ENCODE measurements at places on chromosomes 12 and 14.

DNA sequence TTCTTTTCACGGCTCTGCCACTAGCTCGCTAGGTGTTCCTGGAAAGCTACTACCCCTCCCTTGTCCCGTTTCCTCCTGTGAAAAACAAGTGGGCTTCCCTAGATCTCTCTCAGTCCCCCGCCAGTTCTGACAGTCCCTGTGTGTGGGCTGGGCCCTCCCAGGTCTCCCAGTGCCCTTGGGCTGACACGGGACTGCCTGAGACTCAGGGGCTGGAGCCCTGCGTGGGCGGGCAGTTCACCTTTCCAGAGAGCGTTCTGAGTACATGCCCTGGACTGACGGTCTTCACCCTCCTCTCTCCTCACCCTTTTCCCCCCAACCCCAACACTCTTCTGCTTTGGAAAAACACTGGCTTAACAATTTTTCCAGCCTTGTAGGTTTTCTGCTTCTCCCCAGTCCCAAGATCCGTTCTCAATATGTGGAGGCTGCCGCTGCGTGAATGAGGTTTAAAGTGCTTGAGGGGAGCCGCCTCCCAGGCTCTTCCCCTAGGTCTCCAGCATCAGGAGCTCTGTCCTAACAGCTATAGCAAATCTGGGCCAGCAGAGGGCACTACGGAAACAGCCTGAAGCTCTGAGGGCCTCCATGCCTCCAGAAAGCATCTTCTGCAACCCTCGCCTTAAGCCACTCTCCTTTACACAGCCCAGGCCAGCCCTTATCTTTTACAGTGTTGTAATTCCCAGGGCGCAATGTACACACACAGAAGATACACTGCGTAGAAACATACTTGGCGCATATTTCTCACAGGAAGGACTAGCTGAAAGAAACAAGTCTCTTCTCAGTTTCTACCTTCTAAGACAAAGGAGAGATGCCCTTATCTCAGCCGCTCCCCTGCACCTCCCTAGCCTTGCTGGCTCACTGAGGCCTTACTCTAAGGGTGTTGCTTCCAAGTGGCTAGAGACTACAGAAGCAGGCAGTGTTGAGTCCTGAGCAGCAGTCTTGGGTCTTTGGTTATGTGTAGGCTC, 10.4 kb upstream of the DCD start:
- no peak for DNase-seq

DNA sequence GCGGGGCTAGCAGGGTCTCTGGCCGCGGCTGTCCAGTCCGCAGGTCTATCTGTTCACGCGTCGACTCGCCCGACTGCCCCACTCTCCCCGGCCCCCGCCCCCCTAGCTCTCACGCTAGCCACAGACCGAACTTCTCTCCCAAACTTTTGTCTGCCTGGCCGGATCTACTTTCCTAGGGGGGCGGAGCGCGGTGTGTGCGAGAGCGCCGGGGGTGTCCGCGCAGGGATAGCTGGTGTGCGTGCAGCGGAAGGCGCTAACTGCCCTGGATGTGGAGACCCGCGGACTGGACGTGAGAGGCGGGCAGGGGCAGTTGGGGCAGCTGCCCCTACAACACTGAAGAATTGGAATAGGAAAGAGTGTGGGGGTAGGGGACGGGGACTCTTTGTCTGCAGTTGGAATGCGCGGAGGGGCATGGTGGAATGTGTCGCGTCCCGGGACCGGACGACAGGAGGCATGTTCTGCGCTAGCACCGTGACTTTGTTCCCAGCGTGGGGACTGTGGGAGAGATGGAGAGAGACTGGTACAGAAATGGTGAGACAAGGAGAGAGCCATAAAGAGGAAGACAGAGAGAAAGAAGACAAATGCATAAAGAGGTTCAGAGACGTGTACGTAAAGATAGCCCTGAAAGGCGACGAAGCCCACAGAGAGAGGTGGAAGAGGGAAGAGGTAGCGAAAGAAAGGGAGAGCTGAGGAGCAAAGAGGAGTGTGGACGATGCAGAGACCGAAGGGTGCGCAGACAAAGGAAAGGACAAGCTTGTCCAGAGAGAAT, at the start of gene AJUBA:
Gene AJUBA, minus strand, starts transcription at position 75 of the 769 bp plus-strand sequence. CDS start 285 bp downstream, outside the sequence.
- DNase-seq: peak; percentile 85

GRCh38 chr14:70320294-70320693, 39.2 kb downstream of the COX16 start:
- no peak for DNase-seq

DNA sequence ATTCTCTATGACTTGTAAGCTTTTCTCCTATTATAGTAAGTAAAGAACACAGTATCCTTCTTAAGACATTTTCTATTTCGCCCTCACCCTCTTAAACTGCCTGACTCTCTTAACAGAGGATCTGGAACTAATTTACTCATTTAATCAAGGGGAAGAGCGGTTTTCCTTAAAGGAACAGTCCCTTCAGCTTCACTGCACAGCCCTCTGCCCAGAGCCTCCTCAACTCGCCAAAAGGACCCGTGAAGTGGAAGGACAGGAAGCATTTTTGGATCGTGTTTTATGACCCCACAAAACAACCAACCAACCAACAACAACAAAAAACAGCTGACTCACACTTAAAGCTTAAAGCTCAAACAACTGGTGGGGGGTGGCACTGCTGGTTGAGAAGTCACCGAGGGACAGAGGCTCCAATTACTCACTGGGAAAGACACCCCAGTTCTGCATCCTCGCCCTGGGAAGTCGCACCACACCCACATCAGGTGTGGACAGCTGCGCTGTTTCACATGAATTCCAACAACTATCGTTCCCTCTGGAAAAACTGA, 35.7 kb downstream of the NID2 start:
- no peak for DNase-seq

DNA sequence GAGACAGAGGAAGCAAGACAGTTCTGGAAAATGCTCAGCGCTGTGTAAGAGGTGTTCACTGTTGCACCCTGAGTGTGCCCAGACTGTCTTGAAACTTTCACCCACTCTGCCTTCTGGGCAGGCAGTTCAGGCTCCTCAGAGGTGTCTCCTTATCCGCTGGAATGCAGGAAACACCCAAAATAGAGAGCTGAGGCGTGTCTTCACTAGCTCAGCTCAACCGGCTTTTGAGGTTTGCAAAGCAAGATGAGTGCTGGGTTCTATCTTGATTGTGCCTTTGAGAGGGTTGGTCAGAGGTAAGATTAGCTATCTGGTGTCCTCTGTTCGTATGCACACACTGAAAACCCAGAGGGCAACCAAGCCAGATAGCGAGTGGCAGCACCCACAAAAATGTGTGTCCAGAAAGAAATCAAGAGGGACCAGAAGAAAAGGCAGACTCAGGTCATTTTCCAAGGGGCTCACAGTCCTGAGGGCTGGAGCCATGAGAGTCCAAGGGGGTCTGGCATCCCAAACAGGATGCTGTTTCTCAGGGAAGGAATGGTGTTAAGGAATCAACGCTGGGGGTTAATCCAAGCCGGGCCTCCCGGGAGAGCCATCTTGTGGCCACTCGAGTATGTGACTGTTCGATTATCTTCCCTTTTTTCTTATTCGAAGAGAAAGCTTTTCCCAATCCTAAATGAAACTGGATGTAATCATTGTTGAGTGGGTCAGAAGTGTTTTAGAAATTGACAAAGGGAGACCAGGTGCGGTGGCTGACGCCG, 47.1 kb downstream of the TBX3 start:
- no peak for DNase-seq

DNA sequence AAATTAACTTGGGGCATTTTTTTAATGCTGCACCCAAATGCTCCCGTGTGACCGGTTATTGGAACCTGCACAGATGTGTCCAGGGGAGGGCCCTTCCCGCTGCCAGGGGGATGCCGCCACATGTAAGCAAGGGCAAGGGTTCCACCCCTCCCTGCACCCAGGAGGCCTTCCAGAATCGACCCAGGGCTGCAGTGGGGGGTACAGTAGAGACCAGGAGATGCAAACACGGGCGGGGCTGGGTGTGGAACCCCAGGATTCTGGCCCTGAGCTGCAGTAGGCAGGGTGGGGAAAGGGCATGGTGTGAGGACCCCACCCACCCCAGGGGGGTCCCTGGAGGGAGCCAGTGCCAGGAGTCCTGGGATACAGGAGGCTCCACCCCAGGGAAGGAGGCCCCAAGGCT, 54.1 kb downstream of the TNFAIP2 start:
- no peak for DNase-seq

GRCh38 chr14:91830777-91831176, 36.6 kb downstream of the TC2N start:
- DNase-seq: no peak
